Stimulated activated CD4-positive, alpha-beta T cell treated with anti-CD3 and anti-CD28 coated beads, Interleukin-12 subunit alpha, Interleukin-12 subunit beta, amount 100 ng/mL, for 24 hours (primary cell): ENCODE measurements at places on chromosomes 2 and 18.

GRCh38 chr2:52976143-52976949 is 791.3 kb upstream of the CHAC2 start:
- no peak for DNase-seq

GRCh38 chr18:79457652-79458051 is 61.9 kb downstream of the NFATC1 start:
- DNase-seq: no peak

DNA sequence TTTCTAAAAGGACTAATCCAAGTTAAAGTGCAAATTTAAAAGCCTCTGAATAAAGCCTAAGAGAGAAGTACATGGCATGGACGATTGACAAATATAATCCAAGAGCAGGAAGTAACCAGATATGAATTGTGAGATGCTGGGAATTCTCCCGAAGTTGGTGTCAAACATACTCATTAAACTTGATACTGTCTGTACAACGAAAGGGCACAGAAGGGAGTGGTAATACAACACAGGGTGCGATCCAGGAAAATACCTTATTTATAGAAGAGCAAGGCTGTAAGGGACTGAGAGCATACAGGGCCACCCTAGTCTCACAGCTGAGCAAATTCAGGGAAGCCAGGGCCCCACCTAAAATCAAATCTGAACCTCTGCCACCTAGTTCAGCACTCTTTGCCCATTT is 41.6 kb downstream of the SEMA4F start:
- no peak for DNase-seq

- DNase-seq: no peak
Measured at GRCh38 chr2:123502931-123503330, 522.2 kb upstream of the CNTNAP5 start.

DNA sequence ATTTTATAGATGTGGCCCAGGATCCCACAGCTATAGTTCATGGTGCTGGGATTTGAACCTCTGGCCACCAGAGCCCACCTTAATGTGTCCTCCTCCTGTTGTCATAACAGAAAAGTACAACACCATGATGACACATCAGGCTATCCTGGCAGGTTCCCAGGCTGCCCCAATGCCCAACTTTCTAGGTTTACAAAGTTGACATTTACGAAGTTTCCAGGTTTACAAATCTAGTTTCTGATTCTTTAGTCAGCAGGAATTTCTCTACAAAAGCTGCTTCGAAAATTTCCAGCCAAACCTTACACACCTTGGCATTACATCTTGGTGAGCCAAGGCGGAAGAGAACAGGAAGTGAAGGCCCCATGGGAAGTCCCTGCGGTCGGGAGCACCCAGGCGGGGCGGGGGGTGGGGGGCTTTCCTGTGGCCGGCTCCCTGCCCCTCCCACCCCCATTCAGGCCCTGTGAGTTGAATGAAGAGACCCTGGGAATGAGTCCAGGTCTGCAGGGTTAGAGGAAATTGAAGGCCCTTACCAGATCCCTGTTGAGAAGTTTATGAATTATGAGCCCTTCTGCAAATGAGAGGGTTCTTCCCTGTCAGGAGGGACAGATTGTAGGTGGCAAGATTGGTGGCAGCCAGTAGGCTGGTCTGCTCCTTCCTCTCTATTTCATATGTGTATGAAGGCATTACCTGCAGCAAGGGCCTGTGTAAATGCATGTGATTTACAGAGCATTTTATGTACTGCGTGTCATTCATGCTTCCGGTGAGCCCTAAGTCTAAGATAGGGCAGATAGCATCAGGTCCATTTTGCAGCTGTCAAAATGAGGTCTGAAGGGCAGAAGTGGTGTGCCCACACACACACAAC is 11.1 kb upstream of the IL1RN start:
- DNase-seq: no peak

GRCh38 chr18:59197636-59198035 is 22.3 kb upstream of the GRP start:
- DNase-seq: no peak

- DNase-seq: no peak
Measured at GRCh38 chr2:240184656-240185055, 44.2 kb upstream of the OTOS start.

GRCh38 chr2:3065928-3066327 is 311.7 kb downstream of the EIPR1 start:
- DNase-seq: no peak

GRCh38 chr18:23966909-23967308 is 47.6 kb upstream of the TTC39C start:
- no peak for DNase-seq

DNA sequence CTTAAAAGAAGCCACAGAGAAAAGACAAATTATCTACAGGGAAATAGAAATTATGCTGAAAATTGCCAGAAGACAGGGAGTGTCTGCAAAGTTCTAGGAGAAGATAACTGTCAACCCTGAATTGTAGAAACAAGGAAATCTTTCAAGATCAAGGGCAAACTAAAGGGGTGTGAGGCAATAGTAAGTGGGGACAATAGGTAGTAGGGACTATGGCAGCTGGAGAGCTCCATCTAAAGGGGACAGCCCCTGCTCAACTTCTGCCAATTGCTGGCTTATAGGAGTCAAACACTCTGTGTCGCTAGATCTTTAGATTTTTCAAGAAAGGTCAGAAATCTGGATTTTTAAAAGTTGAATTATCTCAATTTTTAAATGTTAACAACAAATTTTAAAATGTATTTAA is 10.1 kb upstream of the ST3GAL5 start:
- DNase-seq: no peak

DNA sequence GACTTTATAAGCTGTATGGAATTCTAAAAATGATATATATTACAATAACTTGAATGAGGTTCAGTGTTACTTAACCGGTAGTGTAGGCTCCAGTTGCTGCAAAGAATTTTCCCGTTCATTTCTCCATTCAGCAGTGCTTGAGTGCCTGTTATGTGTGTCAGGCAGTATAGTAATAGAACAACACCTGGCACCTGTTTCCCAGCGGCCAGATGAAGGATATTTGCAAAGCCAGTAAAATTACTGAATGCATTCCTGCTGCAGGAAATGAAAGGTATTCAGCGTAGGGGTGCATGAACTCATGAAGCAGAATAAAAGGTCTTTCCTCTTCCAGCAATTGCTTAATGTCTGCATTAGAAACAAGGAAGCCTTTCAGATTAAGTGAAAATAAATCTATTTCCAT is 18.8 kb downstream of the YPEL5 start:
- DNase-seq: no peak

DNA sequence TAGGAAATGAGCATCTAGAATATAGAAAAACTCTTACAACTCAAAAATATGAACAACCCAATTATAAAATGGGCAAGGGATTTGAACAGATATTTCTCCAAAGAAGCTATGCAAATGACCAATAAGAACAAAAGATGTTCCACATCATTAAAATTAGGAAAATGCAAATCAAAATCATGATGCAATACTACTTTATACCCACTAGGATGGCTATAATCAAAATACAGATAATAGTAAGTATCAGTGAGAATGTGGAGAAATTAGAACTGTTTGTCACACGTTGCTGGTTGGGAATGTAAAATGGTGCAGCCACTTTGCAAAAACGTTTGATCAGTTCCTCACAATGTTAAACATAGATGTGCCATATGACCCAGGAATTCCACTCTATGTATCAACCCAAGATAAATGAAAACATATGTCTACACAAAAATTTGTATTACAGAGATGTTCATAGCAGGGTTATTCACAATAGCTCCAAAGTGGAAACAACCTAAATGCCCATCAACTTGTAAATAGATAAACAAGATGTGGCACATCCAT is 558.4 kb downstream of the SLC4A3 start:
- no peak for DNase-seq

- DNase-seq: no peak
Measured at GRCh38 chr2:141534666-141535362, 596.0 kb downstream of the LRP1B start.

GRCh38 chr2:2667690-2668089 is 336.6 kb upstream of the MYT1L start:
- DNase-seq: no peak

GRCh38 chr18:74797577-74798151 is 200.0 kb downstream of the ZNF407 start:
- DNase-seq: no peak

GRCh38 chr2:221134718-221135117 is 437.4 kb downstream of the EPHA4 start:
- DNase-seq: no peak

- DNase-seq: no peak
Measured at GRCh38 chr2:160635488-160635887, 141.9 kb upstream of the RBMS1 start.

DNA sequence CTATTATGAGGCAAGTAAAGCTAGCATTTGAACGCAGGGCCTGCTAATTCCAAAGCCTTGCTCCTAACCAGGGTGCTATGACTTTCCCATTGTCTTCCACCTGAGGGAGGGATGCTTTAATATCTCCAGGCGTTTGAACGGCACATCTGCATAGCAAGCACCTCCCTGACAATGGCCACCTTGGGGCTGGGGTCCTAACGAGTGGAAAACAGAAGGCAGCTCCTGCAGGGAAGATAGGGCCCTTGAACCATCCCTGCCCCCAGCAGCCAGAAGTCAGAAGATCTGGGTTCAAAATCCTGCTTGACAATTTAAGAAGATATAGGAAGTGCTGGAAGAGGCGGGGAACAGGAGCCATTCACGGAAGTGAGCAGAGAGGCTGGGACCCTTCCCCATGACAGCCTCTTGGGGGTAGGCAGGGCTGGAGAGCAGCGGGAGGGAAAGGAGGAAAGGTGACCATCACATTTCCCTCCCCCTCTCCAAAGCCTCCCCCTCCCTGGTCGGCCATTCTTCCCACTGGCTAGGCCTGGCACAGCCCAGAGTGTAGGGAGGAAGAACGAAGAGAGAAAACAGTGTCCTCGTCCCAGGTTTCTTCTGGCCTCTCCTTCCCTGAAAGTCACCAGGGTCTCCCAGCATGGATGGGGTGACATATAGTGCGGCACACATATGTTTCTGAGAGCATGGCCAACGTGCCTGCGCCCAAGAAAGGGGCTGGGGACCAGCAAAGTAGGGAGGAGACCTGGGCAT is 73.5 kb downstream of the EMX1 start:
- DNase-seq: no peak

DNA sequence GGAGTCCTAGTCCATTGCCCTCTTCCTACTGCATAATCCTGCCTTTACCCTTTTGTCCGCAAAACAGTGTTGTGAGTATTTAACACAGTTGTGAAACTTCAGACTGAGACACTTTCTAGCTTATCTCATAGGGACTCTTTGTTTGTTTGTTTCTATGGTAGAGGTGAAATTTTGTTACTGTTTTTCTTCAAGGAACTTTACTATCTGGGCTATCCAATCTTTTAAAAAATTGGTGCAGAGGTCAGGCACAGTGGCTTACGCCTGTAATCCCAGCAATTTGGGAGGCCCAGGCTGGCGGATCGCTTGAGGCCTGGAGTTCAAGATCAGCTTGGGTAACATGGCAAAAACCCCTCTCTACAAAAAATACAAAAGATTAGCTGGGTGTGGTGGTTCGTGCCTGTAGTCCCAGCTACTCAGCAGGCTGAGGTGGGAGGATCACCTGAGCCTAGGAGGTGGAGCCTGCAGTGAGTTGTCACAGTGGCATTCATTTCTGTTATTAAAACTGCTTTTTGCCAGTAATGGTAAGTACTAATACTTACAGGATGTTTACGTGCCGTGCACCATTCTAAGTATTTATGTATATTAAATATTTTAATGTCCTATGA is 18.8 kb downstream of the GMCL1 start:
- no peak for DNase-seq

DNA sequence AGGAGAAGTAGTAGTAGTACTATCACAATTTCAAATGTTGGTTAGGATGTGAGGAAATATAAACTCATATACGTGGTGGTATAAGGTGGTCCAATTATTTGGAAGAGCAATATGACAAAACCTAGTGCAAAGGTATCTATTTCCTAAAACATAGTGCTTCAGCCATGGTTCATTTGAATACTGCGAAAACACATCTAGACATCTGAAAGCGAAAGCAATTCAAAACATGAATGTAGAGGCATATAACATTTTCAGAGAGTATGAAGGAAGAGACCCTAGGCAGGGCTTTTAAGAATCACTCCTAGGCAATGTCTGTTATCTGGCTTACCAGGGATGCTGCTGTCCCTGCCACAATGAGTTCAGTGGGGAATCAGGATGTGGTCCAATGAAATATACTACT is 1085.8 kb downstream of the TDRD15 start:
- no peak for DNase-seq

GRCh38 chr2:157291018-157291417 is 33.5 kb downstream of the GALNT5 start:
- DNase-seq: no peak

- no peak for DNase-seq
Measured at GRCh38 chr2:25159949-25160348, 8.4 kb downstream of the POMC start.

DNA sequence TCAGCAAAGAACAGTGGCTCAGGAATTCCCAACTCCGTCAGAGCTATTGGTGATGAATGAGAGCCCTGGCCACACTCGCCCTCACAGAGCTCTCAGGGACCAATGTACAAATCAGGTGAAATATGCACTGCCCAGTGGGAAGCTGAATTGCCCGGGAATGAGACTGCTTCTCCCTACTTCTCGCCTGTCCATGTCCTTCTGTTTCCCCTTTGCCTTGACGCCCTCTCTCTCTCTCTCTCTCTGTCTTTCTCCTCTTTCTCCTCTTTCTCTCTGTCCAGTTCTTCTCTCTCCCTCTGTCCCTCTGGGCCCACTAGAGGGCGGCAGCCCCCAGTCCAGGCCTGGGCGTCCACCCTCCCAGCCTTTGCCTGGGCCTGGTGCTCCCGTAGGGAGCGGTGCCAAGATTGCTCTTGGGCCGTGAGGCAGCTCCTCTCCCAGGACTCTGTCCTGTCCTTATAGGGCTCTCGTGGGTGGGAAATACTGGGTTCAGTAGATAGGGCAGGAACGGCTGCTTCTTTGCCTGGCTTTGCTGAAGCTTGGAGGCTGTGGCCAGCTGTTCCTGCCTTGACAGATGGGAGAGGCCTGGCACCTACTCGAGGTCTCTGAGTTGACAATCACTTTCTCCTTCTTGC is 28.4 kb upstream of the PUM2 start:
- no peak for DNase-seq

GRCh38 chr18:11500153-11501122 is 109.0 kb upstream of the SLC35G4 start:
- DNase-seq: no peak
